SK-MEL-5 (cell line): ENCODE measurements at places on chromosomes 5 and 9.

DNA sequence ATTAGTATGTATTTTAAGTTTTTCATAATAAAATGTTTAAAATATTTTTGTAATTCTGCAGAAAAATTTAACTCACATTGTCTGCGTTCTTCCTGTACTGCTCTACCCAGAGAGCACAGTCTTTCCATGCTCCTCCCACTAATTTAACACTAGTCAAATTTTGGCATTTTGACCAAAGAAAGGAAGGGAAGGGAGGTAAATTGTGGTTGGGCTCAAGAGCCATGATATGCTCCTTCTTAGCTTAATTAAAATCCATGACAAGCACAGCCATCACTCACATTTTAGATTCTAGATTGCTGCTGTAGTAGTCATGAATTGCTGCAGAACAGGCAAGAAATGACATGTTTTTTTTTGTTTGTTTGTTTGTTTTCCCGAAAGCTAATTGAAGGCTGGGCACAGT lies 98.4 kb downstream of the NLN start:
- DNase-seq, result no peak

GRCh38 chr9:128917151-128917849 lies 3.5 kb upstream of the PHYHD1 start:
- DNase-seq, result no peak

DNA sequence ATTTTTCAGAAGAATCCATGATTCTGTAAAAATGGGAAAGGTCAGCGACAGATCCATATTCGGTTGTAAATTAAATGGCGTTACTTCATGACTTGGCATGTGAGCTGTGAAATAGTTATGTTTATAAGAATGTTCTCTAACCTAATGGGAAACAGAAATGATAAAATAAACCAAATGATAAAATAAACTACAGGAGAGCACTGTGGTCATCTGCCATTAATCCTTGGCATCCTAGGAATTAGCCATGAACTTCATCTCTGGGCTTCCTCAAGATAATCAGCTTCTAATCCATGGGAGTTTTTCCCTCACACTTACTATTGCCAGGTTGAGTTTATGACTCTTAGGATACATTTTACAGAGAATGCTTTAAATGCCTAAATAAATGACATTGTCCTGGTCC lies 94.6 kb upstream of the SLC30A5 start:
- no peak for DNase-seq

GRCh38 chr9:100852088-100852487 lies 176.4 kb upstream of the PLPPR1 start:
- DNase-seq, result no peak

DNA sequence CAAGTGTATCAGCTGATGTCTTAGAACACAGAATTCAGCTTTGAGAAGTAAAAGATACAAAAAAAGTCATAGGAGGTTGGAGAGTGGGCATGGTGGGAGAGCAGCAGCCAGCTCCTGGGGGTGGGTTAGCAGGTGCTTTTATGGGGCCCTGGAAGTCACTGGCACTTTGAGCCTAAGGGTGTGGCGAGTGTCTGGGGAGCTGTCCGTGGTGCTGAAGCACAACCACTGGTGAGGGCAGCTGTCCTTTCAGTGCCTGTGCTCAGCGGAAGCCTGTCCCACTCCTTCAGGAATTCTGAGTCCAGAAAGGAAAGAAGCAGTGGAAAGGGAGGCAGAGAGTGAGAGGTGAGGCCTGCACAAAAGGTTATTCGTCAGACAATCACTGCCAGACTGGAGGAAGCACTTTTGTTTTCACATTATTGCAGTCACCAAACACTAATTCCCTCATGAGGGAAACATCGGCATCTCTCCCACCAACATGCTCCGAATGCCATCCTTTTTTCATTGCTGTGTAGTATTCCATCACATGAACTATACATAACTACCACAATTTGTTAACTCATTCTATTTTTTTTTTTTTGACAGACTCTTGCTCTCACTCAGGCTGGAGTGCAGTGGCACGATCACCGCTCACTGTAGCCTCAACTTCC lies 59.4 kb upstream of the RAPGEF1 start:
- DNase-seq, result peak; percentile 50

DNA sequence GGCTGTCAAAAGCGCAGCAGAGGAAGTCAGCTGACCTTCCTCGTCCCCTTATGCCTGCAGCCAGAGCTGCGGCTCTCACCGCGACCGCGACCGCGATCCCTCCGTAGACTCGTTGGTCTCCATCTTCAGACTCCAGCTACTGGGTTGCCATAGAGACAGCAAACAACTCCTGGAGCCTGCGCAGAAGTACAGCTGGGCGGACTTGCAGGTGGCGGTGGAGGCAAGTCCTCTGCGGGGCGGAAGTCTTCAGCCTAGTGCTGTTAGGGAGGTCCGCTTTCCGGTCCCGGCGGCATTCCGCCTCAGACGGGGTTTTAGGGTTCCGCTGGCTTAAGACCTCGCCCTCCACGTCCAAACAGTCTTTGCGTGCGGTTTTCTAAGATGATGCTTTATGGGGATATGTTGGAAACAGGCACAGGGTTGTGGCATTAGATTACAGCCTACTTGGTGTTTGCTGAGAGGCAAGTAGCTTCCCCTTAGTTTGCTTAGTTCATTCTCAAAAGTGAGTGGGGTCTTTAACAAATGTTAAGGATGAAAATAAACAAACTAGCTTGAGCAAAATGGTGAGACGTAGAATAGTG lies at the start of gene SPAG8:
SPAG8 (minus strand) TSS at position 238 of the 578 bp plus-strand sequence; CDS start at position 123, 115 bp downstream.
- peak; percentile 88 for DNase-seq

DNA sequence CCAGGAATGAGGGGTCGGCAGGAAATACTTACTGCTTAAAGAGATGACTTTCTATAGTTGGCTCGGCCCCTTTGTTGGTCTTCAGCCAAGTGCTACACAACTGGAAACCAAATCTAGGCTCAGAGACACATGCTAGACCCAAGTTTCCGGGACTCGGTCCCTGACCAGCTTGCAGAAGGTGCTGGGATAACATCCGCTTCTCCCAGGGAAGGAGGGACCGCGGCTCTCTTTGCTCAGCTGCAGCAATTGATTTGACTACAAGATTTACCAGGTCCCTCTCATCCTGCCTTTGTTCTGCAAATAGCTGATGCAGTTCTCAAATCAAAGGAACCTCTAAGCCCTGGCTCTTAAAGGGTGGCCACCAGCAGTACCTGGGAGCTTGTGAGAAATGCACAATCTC lies 314.7 kb downstream of the MLLT3 start:
- DNase-seq, result no peak

- DNase-seq, result no peak
Measured at GRCh38 chr5:84606784-84607183, 222.1 kb upstream of the EDIL3 start.

DNA sequence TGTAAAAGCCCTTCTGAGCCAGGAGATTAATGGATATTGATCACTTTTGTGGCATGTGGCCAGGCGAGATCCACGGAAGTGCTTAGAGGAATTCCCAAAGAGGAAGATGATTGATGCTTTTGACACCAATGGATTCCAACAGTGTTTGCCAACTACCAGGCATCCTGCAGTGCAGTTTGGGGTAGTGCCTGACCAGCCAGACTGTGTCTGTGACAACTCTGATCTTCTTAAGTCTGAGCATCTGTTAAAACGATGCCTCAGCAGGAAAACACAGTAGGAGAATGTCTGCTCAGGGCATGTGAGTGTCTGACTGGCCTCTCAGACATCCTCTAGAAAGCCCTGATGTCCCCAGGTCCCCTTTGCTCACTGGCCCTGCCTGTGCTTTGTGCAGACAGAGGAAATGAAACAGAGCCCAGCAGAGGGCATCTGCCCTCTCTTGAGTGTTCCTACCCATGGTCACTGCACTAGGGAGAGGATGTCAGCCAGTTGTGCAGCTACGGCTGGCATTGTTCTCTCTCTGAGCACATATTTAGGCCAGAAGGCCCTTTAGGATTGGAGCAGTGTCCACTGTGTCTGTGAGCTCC lies 57.0 kb downstream of the TRPC7 start:
- peak; percentile 32 for DNase-seq

- no peak for DNase-seq
Measured at GRCh38 chr5:135156715-135157404, 122.8 kb upstream of the PITX1 start.
